Right kidney (tissue), 9 donors: ENCODE measurements at places on chromosomes 3 and 15.

DNA sequence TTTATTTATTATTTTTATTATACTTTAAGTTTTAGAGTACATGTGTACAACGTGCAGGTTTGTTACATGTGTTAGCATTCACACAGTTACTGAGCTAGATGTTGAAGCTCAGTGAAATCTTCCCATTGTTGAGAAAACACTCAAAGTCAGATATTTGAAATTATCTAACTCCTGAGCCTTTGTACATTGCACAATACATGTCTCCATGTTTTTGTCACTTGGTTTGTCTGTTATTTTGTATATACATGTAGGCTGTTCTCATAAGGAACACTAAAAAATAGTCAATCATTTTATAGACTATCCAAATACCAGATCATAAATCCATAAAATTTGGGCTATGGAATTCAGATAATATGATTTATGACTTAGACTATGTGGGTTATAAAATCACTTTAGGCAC is 1126.5 kb downstream of the NSUN3 start:
- no peak for DNase-seq

GRCh38 chr15:68693071-68693470 is 114.3 kb downstream of the CORO2B start:
- no peak for DNase-seq

- no peak for DNase-seq
Observed at GRCh38 chr3:46442576-46443530, 21.9 kb downstream of the LTF start.

DNA sequence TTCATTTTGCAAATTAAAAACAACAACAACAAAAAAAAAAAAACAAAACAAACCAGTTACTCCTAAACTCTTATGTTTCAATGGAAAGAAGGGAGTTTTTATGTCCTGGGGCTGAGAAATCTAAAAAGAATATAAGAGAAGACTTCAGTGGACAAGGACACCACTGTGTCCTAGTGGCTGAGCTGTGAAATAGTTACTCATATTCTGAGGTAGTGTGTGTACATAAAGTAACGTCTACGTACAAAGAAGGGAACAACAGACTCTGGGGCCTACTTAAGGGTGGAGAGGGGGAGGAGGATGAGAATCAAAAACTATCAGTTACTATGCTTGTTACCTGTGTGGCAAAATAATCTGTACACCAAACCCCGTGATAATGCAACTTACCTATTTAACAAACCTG is 6.0 kb upstream of the TP53BP1 start:
- DNase-seq = no peak

DNA sequence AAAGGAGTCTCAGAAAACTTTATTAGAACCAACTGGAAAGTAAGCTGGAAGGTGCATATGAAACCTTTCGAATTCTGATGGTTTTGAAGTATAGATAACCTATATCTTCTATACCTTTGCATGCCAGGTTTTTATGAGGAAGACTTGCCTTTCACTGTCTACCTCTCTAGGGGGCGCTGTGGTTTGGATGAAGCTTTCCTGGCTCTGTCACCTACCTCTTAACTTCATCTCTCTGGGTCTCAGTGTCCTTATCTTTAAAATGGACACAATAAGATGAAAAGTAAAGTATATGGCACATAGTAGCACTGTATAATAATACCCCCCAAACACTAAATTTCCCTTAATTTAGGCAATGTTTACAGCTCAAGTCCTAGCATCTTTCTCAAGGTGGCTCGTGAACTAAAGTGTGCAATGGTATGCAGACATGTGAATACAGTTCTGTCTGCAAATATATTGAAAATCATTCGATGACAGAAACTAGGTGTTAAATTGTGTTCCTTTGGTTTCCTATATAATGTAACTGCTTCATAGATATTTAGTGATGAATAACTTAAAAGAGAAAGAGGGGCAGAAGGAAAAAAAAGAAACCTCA is 314.3 kb downstream of the CHST2 start:
- DNase-seq = no peak

DNA sequence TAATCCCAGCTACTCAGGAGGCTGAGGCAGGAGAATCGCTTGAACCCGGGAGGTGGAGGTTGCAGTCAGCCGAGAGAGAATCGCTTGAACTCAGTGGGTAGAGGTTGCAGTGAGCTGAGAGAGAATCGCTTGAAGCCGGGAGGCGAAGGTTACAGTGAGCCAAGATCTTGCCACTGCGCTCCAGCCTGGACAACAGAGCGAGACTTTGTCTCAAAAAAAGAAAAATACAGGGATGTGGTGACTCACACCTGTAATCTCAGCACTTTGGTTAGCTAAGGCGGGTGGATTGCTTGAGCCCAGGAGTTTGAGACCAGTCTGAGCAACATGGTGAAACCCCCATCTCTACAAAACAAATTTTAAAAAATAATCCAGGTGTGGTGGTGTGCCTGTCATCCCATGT is 26.8 kb downstream of the UBE2E1 start:
- DNase-seq = no peak

DNA sequence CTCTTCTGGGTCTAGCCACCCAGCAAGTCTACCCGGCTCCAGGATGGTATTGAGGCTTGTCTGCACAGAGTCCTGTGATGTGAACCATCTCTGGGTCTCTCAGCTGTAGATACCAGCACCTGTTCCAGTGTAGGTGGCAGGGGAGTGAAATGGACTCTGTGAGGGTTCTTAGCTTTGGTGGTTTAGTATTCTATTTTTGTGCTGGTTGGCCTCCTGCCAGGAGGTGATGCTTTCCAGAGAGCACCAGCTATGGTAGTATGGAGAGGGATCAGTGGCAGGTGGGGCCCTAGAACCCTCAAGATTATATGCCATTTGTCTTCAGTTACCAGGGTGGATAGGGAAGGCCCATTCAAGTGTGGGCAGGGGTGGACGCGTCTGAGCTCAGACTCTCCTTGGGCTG is 283.4 kb upstream of the LYSMD4 start:
- no peak for DNase-seq

DNA sequence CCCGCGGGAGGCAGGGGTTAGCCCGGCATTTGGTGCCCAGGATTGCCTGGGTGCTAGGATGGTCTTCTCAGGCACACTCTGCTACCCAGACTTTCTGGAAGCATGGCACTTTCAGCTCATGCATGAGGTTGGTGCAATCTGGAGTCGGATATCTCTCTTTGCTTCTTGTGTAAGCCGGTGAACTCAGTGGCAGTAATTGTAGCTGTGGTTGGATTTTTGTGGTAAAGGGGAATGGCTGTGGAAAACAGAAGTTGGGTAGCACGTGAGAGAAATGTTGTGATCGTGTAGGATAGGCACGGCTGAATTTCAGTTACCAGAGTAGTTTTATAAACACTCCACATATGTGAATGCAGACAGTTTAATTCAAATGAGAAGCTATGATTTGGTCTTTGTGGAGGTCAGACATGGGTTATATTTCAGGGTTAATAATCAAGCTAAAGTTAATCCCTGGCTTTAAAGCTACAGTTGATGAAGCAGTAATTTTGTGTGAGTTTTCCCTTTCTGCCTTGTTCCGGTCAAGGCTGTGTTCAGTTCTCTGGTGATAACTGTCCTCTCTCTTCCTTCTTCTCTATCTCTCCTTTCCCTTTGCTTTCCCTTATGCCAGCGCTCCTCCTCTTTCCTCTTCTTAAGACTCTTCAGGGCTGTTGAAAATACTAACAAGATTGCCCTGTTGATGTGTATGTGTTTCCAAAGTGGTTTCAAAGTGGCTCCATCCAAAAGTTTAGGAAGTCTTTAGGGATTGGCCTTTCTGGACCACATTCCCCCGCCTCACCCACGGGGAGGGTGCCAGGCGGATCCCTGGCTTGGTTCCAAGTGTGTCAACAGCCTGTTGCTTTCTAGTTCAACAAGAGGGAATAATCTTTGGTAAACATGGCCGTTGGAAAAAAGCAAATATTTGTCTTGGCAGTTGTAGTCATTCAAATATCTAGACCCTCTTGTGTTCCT is 404.6 kb upstream of the C2CD4B start:
- DNase-seq = peak; percentile 25

DNA sequence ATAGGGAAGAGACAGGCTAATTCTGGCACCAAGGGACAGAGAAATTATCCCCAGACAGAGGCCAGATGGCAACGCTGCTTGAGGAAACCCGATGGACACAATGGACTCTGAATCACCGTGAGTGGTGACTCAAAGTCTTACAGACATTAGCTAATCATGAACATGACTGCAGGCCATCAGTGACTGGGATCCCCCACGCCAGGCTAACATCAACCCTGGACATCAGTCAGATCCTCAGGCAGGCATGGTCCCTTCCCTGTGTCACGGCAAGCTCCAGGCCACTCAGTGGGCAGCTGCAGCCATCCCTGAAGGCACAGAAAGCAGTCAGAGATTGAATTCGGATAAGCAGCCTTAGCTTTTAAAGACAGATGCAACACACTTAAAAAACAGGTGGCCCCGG is 23.8 kb upstream of the OXTR start:
- DNase-seq = no peak

GRCh38 chr15:34837246-34838016 is 42.1 kb upstream of the ACTC1 start:
- DNase-seq = no peak

DNA sequence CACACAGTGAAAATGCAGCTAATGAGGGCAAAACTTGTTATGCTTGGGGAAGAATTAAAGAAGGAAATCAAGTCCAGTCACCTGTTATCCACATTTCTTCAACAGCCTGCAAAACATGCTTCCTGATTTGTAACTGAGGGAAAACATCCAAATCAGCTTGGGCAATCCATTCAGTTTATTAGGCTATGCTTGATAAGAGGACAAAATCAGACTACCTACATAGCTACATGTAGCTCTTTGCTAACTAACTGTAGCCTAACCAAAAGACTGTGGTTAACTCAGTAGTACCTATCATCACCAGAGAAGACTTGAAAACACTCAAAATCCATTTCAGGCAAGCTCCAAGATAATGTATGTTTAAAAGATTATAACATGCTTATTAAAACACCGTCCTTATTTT is 436.4 kb downstream of the SHQ1 start:
- no peak for DNase-seq

DNA sequence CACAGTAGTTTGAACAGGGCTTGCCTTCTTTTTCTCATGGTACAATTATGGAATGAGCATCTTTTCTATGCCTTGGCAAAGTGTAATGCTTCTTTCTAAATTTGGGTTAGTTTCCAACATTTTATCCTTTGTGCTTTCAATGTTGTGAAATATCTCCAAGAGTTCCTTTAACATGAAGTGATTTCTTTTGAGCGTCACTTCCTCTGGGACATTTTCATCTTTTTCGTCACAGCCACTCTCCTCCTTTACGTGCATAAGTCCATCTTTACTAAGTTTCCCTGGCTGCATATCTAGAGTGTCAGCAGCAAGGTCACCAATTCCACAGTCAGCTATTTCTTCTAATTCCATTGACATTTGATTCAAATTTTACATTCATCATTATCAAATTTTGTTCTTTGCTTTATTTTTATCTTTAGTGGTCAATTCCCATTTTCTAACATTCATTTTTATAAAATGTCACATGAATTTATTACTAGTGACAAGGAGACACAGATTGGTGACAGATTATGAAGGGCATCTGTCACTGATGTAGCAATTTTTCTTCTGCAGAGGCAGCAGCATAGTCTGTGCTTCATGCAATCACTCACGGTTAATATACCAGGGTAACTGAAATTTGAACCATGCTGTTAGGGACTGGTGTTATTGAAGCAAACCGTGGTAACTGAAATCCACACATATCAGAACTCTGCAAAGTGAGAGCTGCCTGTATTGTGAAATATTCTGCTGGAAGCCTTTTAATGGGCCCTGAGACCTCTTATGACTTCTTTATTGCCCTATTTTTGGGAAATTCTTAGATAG is 126.5 kb upstream of the THBS1 start:
- no peak for DNase-seq

DNA sequence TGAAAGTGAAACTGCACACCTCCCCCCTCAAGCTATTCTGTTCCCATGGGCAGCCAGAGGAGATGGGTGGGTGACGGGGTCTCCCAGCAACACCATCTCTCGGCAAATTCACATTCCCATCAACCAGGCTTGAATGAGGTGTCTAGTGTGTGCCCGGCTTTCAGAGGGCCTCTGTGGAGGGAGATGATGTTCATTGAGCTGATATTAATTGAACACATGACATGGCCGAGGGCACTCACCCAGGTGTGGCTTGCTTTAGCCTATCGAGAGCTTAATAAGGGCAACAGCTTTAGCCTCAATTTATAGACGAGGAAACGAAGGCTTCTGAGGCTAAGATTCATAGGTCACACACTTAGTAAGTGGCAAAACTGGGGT is 288.0 kb downstream of the UACA start:
- no peak for DNase-seq

DNA sequence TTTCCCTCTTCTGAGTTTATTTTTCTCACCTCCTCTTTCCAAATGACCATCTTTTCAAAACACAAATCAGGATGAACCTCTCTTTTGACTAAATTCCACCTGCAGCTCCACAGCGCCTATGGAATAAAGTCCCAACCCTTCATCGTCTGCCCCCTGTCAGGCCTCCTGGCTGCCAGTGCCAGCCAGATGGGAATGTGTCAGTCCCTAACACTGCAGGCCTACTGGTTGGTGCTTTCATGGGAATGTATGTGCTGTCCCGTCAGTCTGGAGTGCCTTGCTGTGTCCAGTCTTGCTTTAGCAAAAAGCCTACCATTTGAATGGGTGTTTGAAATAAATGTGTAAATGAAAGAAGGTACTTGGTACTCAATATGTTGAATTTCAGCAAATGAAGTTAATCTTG is 310.1 kb downstream of the THSD4 start:
- DNase-seq = no peak

DNA sequence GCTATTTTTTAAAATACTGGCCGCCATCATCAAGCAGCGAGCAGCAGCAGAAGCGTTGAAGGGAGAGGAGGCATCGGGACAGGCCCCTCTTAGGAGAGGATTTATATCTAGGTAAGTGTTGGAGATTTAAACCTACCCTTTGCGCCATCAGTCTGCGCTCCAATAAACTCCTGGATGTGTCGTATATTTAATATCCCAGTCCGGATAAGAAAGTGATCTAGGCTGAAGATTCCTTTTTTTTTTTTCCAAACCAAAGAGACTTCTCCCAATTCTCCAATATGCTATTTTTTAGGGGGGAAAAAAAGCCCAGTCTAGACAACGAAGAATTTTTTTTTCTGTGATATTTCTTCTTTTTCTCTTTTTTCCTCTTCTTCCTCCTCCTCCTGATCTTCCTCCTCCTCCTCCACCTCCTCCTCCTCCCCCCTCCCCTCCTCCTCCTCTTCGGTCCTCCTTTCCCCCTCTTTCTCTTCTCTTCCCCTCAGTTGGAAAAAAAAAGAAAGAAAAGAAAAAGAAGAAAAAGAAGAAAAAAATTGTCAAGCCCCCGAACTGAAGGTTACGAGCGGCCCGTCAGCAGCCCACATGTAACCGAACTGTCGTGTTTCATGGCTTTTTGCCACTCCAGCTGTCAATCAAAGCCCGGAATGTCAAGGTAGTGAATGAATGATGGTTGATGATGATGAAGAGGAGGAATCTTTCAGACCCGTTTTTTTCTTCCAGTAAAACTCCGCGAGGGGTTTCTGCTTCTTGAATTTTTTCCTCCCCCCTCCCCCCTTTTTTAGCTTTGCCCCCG is 835 bp downstream of the MEIS2 start:
- DNase-seq = no peak

- no peak for DNase-seq
Observed at GRCh38 chr3:130926504-130926903, 32.6 kb downstream of the ATP2C1 start.

- no peak for DNase-seq
Observed at GRCh38 chr3:85475346-85475745, 516.6 kb downstream of the CADM2 start.
